Right renal cortex interstitium (tissue), 3 donors: ENCODE measurements at places on chromosomes 16 and 17.

- no peak for DNase-seq
Measured at GRCh38 chr17:11144358-11145233, 96.4 kb upstream of the SHISA6 start.

DNA sequence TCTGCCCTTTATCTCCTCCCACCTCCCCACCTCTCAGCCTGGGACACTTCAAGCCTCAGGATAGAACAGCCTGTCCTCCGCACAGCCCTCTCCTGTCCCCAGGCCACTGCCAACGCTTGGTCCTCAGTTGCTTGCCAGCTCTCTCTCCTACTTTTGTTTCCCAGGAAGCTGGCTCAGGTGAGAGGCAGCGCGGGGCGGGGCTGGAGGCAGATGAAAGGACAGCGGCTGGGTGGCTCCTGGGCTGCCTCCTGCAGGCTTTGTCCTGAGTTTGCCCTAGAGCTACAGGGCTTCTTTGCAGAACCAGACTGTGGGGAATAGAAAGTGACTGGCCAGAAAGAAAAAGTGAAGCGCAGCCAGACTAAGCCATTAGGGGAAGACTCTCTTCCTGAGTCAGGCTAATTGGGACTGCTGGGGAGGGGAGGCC, 48.2 kb upstream of the CDC42EP4 start:
- DNase-seq = no peak

GRCh38 chr17:51559778-51560177, 299.4 kb downstream of the UTP18 start:
- no peak for DNase-seq

GRCh38 chr16:50006964-50007363, 18.1 kb upstream of the CNEP1R1 start:
- DNase-seq = no peak

DNA sequence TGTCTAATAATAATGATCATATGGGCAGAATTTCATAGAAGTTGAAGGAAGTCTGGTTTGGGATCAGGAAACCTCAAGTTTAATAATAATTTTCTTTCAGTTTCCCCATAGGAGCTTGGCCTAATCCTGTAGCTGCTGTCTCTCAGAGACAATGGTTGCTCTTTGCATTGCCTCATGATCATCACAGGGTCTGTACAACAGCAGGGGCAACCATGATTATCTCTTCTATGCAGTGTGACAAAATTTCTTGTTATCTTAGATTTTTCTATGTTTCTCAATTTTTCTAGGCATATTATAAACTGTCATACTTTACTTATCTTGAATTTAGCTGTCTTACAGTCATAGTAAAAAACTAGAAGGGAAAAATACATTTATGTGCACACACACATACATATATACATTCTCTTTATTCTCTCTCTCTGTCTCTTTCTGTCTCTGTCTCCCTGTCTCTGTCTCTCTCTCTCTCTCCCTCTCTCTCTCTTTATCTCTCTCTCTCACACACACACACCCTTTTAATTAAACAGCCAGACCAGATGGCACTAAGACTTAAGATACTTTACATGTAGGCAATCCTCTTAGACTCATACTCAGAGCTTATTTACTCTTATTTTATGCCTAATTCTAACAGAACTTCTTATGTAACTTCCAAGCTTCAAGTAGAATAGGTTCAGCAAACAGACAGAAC, 30.5 kb downstream of the SMIM36 start:
- DNase-seq = no peak

DNA sequence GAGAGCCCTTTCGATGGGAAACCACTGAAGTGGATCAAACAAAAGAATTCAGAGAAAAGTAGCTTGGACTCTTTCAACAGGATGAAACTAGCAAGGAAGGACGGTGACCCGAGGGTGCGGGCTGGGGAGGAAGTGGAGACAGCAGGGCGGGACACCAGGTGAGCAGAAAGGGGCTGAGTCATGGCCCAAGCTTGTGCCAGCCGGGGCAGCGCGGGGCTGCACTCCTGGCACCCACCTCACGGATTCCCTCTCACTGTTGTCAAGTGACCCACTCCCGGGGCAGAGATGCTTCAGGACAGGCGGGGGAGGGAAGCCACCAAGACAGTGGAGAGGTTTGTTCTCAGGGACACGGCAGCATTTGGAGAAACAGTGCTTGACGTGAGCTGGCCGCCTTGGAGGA, 10.7 kb upstream of the RNF222 start:
- DNase-seq = no peak

DNA sequence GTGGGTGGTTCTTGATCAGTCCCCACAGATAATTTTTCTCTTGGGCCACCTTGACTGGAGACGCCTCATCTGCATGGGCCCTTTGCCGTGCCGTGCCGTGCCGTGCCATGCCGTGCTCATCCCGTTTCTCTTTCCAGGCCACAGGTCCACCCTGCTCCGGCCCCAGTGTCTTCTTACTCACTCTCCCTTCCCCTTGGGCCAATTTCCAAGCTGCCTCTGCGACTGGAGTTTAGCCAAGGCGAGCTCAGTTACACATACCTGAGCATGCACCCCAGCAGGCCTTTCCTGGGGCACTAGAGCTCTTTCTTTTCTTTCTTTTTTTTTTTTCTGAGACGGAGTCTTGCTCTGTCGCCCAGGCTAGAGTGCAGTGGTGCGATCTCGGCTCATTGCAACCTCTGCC, 40.5 kb upstream of the MGAT5B start:
- DNase-seq = no peak

GRCh38 chr17:76051561-76051960, 20.8 kb downstream of the SRP68 start:
- DNase-seq = no peak
